ENCODE measurements at places on chromosomes 3 and 15.
A peak's percentile ranks its signal among the peaks of the same experiment; 100 is the strongest.

DNA sequence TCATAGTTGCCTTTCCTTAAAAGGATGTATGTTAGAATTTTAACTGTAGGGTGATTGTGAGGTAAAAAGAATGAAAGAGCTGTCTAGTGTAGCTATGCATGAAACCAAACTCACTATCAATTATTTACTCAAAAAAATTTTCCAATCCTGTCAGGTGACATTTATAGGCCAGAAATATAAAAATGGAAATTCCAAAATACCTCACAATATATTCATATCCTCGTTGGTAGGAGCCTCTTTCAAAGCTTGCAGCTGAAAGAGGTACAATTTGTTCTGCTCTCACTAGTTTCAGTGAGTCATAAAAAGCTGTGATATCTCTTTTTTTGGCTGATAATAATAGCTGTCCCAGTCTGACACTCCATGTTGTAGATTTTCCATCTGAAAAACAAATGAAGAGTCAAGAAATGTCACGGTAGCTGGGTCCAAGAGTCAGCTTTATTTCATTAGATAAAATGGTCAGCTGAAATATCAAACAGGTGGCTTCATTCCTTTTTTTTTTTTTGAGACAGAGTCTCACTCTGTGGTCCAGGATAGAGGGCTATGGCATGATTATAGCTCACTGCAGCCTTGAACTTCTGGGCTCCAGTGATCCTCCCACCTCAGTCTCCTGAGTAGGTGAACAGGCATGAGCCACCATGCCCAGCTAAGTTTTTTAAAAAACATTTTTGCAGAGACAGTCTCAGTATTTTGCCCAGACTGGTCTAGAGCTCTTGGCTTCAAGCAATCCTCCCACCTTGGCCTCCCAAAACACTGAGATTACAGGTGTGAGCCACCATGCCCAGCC lies 50.8 kb upstream of the XRN1 start:
- DNase-seq, result no peak

- DNase-seq, result no peak
These were observed 74.3 kb downstream of the DGKG start for GRCh38 chr3:186287711-186288110.

DNA sequence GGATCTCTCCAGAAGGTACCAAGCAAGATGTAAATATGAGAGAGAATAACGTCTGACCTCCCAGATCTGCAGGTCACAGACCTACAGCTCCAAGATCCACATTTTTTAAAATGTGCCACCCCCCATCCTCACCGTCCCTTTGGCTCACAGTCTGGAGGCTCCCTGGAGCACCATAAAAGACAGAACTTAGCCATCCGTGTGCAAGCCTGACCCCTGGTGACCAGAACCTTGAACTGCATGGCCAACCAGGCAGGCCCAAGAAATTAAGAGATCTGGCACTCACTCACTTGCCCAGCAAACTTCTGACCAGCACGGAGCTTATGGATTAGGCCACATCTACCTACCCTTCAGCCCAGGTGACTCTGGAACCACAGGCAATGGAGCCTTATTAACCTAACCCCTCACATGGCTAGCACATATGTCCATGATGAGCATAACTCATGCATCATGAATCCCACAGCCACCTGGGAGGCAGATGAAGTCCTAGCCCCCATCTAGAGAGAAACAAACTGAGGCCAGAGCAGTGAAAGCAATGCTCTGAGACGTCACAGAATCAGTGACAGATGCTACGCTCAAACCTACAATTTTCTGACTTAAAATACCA lies 275.3 kb downstream of the UACA start:
- no peak for DNase-seq

- DNase-seq, result no peak
These were observed 69.4 kb downstream of the MME start for GRCh38 chr3:155149494-155149893.

DNA sequence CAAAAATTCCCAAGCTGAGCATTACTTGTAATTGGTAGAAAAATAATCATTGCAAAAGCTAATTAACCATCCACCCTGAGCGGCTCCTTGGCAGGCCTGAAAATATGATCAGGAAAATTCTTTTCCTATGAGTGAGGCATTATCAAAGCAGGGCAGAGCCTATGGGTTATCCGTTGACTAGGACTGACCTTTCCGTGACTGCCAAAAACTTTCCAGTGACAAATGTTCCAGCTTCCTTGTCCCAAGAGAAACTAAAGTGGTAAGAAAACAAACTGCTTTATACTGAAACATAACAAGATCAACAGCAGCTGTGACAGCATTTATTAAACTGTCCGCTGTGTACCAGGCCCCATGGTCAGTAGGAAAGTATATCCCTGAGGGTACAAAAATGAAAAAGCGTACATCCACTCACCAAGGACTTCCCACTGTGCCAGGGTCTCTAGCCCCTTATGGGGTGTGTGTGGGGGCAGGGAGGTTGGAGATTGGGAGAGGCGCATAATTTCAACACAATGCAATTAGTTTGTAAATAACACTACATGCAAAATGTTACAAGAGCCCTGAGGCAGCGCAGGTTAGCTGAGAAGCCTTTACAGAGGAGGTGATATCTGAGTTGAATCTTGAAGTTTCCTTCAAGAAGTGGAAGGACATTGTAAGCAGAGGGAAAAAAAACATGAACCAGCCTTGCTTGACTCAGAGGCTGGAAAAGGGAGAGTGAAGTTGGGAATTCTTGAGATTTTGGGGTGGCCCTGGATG lies 8.5 kb downstream of the LIPC start:
- DNase-seq, result no peak

DNA sequence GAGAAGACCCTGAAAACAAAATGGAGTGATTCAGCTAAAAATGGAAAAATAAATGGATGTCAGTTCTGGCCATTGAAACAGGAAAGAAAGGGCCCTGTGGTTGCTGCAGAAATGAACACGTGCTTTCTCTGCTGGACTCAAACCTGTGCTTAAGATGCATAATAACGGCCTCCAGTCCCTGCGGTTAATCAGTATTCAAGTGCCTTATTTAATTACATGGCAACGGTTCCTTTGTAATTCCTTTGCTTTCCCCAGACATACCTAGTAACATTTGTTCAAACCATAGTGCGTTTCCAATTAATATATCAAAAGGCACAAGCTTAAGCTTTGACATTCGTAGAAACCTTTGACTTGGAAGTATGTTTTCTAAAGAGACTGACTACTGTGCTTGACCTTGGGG lies 428.3 kb downstream of the GABRG3 start:
- no peak for DNase-seq

- DNase-seq, result no peak
These were observed 8.5 kb downstream of the TMEM212 start for GRCh38 chr3:171851660-171852058.

DNA sequence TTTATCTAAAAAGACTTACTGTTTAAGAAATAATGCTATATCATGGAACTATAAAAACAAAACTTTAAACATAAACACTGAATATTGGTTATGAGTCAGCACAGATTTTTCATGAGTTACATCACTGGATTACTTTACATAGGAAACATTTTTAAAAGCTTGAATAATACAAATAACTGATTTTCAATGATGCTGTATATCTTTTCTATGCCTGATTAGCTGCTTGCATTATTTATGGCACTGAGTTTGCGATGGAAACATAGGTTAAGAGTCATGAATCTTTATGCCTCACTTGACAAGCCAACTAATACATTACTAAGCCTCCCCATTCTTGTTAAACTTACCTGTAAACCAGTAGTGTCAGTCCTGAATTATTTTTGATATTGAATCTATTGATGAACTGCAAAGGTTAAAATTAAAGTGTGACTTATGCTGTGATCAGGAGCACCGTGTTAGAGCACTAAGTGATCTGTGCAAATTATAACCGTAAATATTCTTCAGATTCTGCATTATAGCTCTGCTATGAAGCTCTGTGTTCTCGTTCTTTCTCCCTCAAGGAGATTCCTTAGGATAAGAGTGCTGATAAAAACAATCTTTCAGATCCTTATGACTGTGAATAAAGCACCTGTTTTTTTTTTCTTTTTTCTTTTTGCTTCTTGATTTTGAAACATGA lies 437.3 kb upstream of the BCHE start:
- no peak for DNase-seq

DNA sequence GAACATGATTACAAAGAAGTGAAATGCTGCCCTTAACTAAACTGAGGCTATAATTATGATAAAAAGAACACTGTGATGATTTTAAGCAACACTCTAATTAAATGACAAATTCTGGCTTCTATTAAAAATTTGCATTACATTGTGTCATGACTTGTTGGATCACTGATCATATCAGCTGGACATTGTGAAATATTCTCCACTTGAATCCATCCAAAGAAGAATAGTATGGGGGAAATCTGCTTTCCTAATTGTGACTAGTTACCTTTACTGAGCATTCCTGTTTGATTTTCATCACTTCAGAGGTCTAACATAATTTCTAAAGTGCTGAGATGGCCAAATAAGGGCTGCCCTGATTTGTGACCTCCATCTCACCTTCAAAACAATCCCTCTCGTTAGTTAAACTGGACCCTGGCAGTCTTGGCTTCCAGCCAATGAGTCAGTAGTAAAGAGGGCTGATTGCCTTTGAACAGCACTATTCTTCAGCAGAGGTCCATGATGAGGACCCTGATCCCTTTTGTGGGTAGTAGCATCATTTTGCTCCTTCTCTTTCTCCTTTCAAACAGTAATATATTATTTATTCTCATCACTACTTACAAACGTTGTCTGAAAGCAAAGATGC lies 53.5 kb upstream of the LEKR1 start:
- no peak for DNase-seq

- no peak for DNase-seq
These were observed 41.6 kb downstream of the MRAS start for GRCh38 chr3:138389841-138390581.

DNA sequence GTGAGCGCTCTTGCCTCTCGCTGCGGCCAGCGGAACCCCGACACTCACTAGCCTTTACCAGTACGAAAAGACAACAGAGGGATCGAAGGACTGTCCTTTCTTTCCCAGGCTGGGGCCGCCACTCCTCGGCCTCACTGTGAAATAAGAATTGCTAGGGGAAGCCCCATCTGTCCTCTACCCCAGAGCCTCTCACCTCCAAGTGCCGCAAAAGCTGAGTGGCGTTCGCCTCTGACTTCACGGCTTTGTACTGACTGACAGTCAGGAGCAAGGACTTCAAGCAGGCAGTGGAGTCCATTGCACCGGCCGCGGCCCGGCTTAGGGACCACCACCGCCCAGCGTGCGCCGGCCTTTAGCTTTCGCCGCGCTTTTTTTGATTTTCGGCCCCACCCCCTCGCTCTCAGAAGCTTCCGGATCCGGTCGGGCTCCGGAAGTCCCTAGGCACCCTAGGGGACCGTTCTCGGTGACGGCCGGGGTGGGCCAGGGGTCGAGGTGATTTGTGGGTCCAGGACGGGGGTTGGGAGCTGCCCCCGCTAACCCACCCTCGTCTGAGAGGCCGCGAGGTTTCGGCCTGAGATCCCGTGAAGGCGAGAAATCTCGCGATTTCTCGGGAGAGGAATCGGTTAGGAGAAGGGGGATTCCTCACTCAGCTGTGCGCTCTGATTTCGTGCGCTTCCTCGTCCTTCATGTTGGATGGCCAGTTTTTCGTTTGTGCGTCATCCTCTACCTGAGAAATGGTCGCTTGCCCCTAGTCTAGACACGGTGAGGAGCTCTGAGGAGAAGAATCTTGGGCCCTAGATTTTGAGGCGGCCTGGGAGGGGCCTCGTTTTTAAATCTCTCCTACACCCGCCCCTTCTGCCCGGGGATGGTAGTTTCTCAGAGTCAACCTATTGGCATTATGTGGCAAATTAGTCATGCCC lies at the start of the genes CIP2A and DZIP3:
CIP2A (minus strand) TSS at position 358 of the 917 bp plus-strand sequence; CDS start at position 295, 63 bp downstream.
DZIP3 (plus strand) TSS at position 642 of the 917 bp plus-strand sequence. CDS start 15,685 bp downstream, outside the sequence.
- DNase-seq, result peak; percentile 59

- DNase-seq, result no peak
These were observed 168.3 kb upstream of the TGFBR2 start for GRCh38 chr3:30438126-30438525.

DNA sequence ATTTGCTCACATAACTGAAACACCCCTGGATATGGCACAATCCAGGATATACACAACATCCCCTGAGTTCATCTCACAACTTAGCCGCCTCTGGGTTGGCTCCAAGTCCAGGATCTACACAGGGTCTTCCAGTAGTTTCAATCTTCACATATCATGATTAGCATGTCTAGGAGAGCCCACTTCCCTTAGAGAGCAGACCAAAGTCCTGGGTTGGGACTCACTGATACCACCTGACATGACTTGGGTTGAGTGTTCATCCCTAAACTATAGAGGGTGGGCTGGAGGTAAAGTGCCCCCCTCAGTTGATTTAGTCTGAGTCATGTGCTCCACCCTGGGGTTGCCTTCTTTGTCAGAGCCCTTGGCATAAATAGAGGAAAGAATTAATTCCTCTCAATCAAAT lies 493.6 kb upstream of the PPP2R3A start:
- DNase-seq, result no peak

DNA sequence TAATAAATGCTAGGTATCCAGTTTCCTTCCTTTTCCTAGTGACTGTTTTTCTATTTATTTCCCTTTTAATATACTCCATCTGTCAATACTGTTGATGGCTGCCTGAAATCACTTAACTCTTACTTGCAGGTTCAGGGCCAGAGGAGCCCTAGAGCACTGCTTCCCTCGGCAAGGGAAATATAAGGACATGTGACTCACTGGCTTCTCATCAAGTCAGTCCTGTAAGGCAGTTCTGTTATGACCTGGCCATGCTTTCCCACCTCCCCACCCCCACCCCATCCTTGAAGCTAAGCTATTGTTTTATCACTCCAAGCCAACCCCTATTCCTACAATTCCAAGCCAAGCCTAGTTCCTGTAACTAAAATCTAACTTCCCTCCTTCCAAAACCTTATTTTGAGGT lies 800.7 kb downstream of the ROBO1 start:
- DNase-seq, result no peak

GRCh38 chr3:126811530-126811929 lies 107.5 kb downstream of the CHCHD6 start:
- no peak for DNase-seq

- DNase-seq, result no peak
These were observed 6.1 kb downstream of the RASGRF1 start for GRCh38 chr15:79084308-79084968.

GRCh38 chr3:10594915-10595314 lies 89.5 kb upstream of the ATP2B2 start:
- DNase-seq, result peak; percentile 13

- no peak for DNase-seq
These were observed 697.7 kb downstream of the TUSC7 start for GRCh38 chr3:117407317-117407716.

GRCh38 chr3:113288881-113289280 lies 77.5 kb downstream of the BOC start:
- no peak for DNase-seq
